Stimulated activated CD4-positive, alpha-beta T cell treated with anti-CD3 and anti-CD28 coated beads, TNF-alpha, amount 100 ng/mL, for 4 hours (primary cell): ENCODE measurements at places on chromosomes 7 and 10.

GRCh38 chr10:86970162-86970981, 2.1 kb downstream of the ADIRF start:
- no peak for DNase-seq

- no peak for DNase-seq
Observed at GRCh38 chr10:132670546-132671227, 115.3 kb downstream of the NKX6-2 start.

DNA sequence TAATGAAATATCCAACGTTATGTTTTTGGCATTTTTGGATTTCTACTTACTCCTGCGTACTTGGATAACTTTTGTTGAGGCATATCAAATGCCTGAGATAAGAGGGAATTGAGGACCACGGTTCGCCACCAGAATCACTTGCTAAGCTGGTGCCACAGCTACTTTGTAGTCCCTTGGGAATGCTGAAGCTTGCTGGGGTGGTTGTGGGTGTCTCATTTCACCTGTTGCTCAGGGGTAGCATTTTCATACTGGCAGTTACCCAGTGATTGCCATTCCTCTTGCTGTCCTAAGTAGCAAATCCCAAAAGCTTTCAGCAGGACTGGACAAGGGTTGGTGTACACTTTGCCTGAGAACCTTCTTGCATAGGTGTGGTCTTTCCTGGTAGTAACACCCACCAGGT, 75.2 kb downstream of the CREB5 start:
- no peak for DNase-seq

DNA sequence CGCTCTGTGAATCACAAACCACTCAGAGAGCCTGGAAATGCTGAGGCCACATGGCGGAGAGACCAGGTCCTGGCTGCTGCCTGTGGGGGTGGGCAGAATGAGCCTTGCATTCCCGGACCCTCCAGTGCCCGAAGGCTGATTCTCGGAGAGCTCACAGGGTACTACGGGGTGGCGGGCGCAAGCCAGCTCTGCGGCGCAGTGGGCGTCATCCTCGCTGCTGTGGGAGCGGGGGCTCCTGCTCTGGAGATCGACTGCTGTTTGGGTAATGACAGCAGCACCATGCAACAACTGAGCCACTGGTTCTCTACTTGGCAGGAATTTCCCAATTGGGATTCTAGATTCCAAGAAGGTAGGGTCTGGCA, 108.0 kb downstream of the PTPRN2 start:
- DNase-seq = no peak

- no peak for DNase-seq
Observed at GRCh38 chr7:85407391-85407790, 220.5 kb upstream of the SEMA3D start.

DNA sequence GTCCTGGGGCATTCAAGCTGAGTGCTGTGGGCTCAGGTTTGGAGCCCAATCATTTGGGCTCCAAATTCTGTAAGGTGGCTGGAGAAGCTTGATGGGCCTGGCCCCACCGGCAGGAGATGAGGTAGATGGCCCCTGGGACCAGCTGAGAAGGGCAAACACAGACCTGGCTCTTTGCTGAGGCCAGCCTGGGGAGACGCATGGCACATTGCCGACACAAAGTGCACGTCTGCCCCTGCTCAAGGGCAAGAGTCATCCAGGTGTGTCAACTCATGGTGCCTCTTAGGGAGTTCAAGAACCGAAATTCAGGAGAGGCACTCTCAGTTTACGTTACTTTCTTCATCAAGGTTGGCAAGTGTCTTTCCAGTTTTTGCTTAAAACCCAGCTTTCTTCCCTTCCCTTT, 227.5 kb downstream of the LRMDA start:
- DNase-seq = no peak

- no peak for DNase-seq
Observed at GRCh38 chr7:54728411-54728810, 30.6 kb downstream of the SEC61G start.

DNA sequence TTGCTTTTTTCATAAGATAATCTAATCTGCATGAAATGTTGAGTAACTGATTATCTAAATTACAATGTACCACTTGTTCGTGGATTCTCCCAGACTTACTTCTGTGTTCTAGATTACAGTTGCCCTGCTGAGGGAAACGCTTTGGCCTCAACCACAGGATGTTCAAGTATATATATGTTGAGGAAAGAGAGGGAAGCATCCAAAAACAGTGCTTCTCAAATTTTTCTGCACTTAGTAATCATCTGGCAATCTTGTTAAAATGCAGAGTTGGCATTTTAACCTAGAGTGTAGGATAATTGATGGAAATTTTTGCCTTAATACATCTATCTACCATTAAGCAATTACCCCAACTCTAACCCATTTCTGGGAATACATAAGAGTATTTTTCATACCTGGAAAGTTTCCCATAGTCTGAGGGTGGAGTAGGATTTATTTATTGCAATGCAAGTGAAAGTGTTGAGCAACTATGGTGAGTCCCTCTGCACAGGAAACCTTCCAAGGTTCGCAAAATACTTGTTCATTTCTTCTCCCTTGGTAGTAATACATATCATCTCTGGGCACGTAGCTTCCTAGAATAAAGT, 59.6 kb upstream of the C1GALT1 start:
- DNase-seq = no peak

DNA sequence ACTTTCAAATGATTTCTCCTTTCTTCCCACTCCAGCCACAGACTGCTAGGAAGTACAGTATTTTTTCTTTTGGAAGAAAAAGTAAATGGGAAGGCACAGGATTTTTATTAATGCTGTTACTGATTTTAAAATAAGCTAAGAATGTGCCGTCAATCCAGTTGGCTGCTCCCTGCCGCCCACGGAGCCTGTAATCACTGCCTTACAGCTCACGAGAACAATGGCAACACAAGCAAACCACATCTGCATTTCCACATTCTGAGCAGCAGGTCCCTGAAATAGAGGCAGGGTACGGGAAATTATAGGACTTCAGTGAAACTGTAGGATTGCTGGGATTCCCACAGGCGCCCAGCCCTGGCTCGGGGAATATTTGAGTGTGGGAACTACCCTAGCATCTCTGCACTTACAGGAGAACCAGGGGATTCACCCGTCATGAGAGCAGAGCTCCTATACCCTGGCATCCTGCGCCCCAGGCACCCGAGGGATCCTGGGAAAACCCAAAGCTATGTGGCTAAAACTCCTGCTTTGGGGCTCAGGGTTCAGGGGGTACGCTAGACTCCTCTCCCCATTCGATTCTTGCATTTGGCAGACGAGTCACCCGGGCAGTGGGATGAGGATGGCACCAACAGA, 72.9 kb upstream of the TNS3 start:
- DNase-seq = no peak

DNA sequence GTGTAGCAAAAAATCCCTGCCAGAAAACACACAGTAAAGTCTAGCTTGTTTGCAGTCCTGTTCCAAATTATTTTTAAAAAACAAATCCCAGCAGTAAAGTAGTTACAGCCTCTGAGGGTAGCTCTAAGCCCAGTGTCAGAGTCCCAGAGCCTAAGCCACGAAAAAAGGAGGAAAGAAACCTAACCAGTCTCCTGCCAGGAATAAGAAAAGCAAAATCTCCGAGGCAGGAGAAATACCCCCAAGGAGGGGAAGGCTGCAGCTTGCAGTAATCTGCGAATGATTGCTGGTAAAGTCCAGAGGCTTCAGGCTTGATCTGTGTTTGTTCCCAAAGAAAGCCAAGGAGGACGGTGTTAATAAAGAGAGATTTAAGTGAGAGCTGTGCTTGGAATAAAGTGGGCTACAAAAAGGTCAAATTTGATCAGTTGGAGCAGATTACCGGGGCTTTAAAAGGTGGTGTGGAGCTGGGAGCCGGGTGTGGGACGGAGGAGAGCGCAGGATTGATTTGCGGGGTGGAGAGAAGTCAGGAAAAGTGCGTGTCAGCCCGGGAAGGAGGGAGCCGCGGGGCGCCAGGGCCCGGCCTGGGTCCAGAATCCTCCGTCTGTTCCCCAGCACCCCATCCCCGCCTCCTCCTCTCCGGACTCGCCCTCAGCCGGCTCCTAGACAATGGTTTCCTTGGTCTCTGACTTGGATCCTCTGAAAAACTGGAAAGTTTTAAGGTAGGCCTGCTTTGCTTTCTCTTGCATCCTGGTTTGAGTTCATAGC, 219.4 kb upstream of the CELF2 start:
- no peak for DNase-seq

DNA sequence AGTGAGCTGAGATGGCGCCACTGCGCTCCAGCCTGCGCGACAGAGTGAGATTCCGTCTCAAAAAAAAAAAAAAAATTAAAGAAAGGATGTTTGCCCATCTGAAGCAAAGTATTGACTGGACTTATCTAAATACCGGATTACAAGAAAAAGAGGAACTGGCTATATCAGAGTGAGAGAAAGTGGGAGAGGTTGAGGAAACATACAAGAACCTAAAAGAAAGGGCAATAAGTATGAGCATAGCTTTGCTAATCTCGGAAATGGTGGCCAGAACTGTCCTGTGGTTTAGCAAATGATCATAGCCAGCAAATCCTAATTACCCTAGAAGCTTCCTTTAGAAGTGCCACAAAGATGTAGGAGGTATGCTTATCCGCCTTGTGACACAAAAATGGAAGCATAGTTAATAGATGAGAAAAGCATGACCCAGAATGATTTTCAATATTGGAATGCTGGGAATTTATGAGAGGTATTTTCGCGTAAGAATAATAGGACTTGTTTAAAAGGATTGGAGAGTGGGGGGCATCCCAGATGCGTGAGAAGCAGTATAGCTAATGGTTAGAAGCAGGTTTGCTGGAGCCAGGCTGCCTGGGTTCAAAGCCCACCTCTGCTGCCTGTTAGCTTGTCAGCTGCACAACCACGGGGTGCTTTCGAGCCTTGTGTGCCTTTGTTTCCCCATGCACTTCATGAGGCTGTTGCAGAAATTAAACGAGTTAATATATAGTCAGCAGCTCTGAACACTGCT, 1.2 kb upstream of the GTPBP4 start:
- no peak for DNase-seq

DNA sequence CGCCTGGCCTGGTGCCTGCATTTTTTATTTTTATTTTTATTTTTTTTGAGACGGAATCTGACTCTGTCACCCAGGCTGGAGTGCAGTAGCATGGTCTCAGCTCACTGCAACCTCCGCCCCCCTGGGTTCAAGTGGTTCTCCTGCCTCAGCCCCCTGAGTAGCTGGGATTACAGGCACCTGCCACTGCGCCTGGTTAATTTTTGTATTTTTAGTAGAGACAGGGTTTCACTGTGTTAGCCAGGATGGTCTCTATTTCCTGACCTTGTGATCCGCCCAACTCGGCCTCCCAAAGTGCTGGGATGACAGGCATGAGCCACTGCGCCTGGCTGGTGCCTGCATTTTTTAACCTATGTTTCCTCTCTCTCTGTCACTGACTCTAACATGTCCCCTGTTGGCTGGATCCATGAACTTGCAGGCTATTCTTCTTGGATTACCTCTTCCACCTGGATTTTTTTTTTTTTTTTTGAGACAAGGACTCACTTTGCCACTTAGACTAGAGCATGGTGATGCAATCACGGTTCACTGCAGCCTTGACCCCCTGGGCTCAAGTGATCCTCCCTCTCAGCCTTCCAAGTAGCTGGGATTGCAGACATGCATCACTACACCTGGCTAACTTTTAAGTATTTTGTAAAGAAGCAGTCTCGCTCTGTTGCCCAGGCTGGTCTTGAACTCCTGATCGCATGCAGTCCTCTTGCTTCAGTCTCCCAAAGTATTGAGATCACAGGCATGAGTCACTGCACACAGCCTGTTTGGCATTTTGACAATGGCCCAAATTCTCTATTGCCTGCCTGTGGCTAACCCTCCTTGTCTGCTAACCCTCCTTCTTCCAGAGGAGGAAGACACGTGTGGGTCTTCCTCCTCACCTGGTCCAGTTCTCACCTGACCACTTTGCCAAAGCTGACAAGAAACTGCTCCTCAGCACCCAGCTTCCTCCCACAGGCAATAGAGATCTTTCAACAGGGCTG, 23.0 kb upstream of the PRPF18 start:
- DNase-seq = no peak

GRCh38 chr10:44030132-44030531, 354.8 kb downstream of the CXCL12 start:
- DNase-seq = no peak

DNA sequence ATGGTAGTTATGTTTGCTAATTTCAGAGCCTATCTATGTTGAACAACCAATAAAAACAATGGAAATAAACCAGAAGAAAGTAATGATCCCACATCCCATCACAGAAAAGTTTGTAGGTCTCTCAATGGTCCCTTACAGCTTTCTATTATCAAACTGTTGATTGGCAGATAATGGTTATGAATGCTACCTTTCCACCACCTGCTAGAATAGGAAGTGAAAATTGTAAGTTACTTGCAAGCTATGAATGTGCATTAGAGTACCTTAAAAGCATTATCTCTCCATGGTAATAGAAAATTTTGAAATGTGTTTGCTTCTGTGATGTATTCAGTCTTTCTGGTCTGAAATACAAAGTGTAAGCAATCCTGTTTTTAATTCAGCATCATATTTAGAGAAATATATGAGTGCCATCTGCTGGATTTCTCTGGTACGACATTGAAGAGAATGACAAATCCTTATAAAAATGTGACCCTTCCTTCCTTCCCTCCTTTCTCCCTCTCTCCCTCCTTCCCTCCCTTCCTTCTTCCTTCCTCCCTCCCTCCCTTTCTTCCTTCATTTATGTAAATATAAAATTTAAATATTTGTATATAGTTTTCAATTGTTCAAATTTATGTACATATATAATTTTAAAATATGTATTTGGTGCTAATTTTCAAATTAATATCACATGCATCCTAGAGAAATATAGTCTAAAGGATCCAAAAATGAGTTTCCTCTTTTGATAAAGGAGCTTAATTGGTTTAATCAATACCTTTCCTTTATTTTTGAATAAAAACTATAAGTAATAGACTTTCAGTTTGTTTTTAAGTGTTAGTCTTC, 41.4 kb upstream of the PNLIPRP3 start:
- DNase-seq = no peak

GRCh38 chr7:18978108-18978495, 139.3 kb downstream of the TWIST1 start:
- no peak for DNase-seq

DNA sequence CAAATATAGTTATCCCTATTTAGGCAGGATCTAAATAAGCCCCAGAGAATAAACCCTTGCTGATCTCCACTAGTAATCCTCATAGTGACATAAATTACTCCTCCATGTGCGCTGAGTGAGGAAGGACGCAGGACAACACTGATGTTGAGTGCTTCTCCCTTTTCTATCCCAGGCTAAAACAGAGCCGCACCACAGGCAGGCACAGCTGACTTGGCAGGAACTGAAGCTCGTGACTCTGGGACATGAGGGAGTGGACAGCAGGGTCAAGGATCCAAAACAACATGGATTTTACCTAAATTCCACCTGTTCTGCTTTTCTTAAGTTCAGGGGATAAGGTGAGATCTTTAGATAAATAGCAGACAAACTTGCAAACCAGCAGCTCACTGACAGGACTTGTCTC, 46.0 kb downstream of the VOPP1 start:
- no peak for DNase-seq

- no peak for DNase-seq
Observed at GRCh38 chr10:129046962-129047361, 420.1 kb upstream of the MGMT start.

DNA sequence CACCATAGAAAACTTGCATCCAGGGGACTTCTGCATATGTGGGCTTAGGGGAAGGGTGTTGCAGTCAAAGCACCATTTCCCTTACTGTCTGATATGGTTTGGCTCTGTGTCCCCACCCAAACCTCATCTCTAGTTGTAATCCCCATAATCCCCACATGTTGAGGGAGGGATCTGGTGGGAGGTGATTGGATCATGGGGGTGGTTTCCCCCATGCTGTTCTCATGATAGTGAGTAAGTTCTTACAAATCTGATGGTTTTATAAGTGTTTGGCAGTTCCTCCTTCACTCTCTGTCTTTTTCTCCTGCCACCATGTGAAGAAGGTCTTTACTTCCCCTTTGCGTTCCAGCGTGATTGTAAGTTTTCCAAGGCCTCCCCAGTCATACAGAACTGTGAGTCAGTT, 177.4 kb downstream of the ADK start:
- no peak for DNase-seq
